GM23248 (cell line): ENCODE measurements at places on chromosomes 2 and 18. TPM values are rescaled to one million over a fixed set of nuclear protein-coding genes. Genes with fewer than 3 reads are reported as not detected.

DNA sequence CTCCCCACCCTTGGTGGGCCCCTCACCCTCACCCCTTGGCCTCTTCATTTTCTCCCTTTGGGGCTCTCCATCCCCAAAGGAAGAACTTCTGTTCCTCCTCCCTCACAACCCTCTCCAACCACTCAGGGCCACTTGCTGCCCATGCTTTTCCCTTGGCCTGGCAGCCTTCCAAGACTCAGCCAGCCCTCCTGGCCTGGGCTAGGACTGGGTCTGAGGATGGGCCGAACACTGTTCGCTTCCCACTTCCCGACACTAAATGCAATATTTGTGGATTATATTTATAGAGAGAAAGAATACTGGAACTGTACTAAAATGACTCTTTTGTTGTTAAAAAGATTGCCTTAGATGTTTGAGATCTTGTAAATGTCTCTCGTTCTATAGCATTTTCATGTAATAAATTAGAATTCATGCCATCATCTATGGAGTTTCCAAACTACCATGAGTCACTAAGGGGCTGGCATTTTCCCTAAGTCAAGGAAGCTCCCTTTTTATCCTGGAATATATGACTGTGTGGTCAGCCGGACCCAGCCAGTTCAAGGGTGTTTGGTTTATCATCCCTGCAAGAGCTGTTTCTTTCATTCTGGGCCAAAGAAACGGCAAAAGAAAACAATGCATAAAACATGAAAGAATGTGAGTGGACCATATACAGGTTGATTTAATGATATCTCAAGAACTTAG is 3.8 kb downstream of the CXCR2 start:
- peak; percentile 43 for DNase-seq

GRCh38 chr18:23099621-23100020 is 35.7 kb upstream of the CABLES1 start:
- DNase-seq, result no peak

GRCh38 chr2:74560591-74560990 is 6.1 kb downstream of the DOK1 start:
- DNase-seq, result peak; percentile 15

Gene UBXN4
- 60.4 and 69.7 TPM in 2 replicates for total RNA-seq

DNA sequence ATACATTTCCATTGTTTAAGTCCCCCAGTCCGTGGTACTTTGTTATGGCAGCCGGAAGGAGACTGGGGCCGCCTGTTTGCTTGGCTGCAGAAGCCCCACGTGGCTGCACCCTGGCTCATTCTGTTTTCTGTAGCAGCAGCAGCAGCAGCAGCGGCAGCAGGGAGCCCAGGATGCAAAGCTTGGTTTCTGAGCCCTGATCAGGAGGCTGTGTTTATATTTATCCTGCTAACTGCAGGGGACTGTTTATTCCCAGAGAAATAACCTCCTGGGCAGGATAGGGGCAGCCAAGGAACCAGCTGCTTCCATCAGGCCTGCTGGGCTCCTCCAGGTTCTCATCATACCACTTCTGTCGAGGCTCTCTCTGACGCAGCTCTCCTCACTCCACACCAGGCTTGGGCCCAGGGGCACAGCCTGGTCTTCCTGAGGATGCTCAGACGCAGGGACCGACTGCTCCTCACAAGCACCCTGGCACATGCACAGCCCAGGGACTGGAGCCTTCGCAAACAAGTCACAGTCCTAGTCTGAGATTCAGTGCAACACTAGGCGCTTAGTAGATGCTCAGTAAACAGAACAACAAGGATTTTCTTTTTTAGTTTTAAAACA is 139.0 kb downstream of the MSH2 start:
- no peak for DNase-seq

DNA sequence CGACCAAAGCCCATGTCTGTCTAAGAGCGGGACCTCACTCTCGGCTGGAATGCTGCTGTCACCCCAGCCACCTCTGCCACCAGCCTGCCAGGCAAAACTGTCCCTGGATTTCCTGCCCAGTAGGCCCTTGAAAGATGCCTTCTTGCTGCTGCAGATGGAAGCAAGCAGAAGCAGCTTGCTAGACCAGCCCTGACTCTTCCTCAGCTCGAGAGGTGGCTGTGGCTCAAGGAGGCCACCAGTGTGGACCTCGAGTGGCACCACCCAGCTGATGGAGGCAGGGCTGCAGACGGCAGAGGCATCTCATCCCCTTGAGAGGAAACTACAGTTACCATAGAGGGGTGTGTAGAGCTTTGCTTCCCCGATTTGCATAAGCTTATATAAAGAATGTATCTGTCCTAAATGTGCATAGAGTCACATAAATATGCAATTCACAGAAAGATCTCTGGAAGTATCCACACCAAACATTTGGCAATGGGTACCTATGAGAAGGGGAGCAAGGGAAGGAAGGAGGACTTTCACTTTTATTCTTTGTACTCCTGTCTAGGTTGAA is 20.6 kb downstream of the ADCY3 start:
- DNase-seq, result no peak

- no peak for DNase-seq
These were observed 25.5 kb upstream of the GPR155 start for GRCh38 chr2:174512345-174512744.

DNA sequence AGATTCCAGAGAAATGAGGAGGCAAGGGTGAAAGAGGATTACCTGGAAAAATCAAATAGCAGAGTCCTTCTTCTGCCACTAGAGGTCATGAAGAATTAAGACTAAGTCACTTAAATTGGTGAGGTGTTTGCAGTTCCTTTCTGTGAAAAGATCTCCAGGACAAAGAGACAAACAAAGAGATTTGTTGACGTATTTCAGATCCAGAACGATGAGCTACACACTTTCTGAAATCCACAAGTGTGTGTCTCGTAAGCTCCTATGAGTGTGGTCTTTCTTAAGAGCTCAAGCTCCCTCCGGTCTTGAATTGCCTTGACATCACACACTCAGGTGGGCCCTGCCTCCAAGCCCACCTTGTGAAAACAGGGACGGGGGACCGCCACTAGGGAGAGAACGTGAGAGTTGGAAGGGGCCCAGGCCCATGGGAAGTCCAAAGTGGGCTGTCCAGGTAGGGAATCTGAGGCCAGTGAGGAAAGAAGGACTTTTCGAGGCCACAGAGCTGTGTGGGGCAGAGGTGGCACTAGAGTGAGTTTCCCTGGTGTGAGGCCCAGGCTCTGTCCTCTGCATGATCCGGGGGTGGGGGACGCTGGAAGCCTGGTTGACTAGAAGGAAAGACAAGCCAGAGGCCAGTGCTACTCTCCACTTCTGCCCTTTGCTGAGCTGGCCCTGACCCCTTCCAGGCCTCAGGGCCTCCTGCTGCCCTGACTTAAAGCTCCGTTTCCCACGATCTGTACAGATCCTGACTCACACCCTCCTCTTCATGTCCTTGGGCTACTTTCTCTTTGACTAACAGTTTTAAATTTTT is 168.1 kb upstream of the NCK2 start:
- peak; percentile 79 for DNase-seq

- no peak for DNase-seq
These were observed 83.4 kb downstream of the AP1S3 start for GRCh38 chr2:223753940-223754339.

DNA sequence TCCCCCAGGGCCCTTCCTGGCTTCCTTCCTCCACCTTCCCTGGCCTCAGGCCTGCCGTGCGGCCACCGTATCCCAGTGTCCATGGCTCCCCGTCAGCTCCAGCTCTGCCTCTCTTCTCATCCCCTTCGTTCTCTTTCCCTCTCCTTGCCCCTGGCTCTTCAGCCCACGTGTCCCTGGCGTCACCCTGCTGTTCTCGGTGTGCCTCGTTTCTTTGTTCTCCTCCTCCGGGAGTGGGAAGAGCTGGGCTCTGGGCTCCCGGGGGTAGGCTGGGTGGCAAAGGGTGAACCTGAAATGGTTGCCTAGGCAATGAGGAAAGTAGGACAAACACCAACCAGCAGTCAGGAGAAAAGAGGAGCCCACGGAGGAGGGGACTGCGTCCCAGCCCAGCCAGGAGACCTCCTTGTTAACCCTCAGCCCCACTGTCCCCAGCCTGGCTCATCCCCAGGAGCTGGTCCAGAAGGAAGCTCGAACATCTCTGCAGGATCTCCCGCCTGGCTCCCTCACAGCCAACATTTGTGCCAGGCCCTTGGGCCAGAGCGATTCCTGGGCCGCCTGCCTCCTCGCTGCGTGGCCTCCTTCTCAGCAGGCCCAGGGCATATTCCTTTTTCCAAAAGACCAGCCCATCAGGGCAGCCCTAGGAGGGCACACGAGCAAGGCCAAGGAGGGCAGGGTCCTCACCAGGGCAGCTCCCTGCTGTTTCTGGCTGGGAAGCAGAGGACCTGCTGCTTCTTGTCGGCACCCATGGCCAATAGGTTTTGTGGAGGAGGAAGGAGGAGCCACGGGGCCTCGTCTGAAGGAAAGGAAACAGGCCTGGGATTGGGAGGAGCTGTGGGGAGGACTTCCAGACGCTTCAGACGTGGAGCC is 30.9 kb upstream of the DNMT3A start:
- DNase-seq, result no peak

Gene SERPINE2
- 1,671 and 1,864 TPM in 2 replicates for total RNA-seq

GRCh38 chr18:40531051-40531450 is 1424.0 kb upstream of the PIK3C3 start:
- no peak for DNase-seq

- peak; percentile 82 for DNase-seq
These were observed 51.1 kb downstream of the RTN4 start for GRCh38 chr2:54999182-54999581.

Gene ZNG1B
- 22.1 and 37.8 TPM in 2 replicates for total RNA-seq

Gene TRIM43
- not detected in 2 replicates for total RNA-seq

- no peak for DNase-seq
These were observed 76.9 kb downstream of the LDAH start for GRCh38 chr2:20745924-20746555.

- DNase-seq, result no peak
These were observed 73.6 kb upstream of the NXPH2 start for GRCh38 chr2:138853761-138854160.

GRCh38 chr2:169765523-169765922 is 31.9 kb downstream of the KLHL23 start:
- DNase-seq, result no peak

- DNase-seq, result no peak
These were observed 17.0 kb downstream of the STK39 start for GRCh38 chr2:168230389-168230788.

- no peak for DNase-seq
These were observed 1.4 kb downstream of the LBH start for GRCh38 chr2:30232801-30233130.

GRCh38 chr2:136098441-136098840 is 19.5 kb downstream of the CXCR4 start:
- DNase-seq, result no peak

GRCh38 chr2:238203973-238204683 is 633 bp upstream of the ILKAP start:
- no peak for DNase-seq

- DNase-seq, result peak; percentile 34
These were observed 5.0 kb upstream of the MRPL19 start for GRCh38 chr2:75641587-75641986.

GRCh38 chr2:207338220-207338607 is 172.5 kb upstream of the KLF7 start:
- DNase-seq, result peak; percentile 13

DNA sequence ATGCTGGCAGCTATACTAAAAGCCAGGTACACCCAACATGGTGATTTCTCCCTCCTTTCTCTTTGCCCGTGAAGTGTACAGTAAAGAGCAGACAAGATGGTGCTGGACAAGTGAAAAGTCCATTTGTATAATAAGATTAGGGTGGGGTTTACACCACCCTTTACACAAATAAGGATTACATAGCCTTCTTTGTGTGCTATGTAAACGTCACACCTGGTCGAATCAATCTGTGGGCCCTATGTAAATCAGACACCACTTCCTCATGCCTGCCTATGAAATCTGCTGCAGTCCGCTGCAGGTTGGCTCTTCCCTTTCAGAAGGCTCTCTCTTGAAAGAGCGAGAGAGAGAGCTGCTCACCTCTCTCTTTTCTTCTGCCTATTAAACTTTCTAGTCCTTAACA is 1054.3 kb upstream of the SLC39A10 start:
- DNase-seq, result no peak

Gene MYOM1
- 0.65 TPM in 1 of 2 replicates, not detected in the other for total RNA-seq

Gene TTLL4
- total RNA-seq, result 5.5 and 9.1 TPM in 2 replicates

GRCh38 chr18:46250084-46250811 is 146.1 kb downstream of the HAUS1 start:
- DNase-seq, result peak; percentile 59

Gene PRKAG3
- not detected in 2 replicates for total RNA-seq

GRCh38 chr2:40415391-40415790 is 36.5 kb downstream of the SLC8A1 start:
- DNase-seq, result no peak

GRCh38 chr2:134261398-134262131 is 7.7 kb downstream of the MGAT5 start:
- peak; percentile 17 for DNase-seq

DNA sequence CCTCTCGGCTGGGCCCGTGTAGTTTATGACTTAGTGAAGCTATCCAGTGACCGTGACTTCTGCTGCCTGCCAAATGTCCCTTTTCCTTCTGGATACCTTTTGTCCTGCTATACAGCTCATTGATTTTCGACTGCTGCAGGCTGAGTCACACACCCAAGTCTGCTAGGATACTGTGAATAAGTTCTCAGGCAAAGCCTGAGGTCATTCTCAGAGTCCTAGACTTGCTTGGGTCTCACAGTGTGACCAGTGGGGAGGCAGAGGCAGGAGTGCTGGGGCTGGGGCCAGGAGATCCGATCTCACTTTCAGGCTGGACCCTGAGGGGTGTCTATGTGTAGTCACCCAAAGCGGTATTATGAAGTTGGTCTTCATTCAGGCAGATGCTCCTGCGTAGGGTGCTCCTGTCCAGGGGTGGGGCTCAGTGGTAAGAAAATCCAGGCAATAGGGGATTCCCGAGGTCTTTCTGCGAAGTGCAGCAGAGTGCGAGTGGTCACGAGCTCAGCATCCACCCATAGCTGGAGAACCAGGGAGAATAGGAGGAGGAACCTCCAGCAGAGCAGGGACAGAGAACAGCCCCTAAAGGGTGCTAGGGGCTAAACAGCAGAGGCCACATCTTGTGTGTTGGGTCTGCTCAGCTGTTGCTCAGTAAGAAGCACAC is 268.6 kb upstream of the NCKAP5 start:
- peak; percentile 53 for DNase-seq

DNA sequence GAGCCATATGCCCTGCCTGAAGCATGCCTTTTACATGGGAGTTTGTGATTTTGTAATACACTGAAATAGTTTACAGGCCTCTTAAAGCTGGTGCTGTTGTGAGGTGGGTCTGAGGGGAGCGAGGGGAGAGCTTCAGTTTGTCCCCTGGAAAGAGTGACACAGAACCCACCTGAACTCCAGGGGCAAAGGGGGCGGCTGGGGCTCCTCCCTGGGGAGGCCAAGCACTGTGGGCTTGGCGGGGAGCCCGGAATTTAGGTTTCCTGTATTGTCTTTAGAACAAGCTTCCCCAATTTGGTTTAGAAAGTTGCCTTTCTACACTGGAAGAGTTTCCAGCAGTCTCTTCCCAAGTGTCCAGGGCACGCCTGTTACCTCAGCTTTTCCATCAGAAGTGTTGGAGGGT is 75.7 kb downstream of the VAPA start:
- DNase-seq, result no peak

- no peak for DNase-seq
These were observed 46.4 kb downstream of the STK25 start for GRCh38 chr2:241461693-241462677.

Gene BMP10
- not detected in 2 replicates for total RNA-seq

DNA sequence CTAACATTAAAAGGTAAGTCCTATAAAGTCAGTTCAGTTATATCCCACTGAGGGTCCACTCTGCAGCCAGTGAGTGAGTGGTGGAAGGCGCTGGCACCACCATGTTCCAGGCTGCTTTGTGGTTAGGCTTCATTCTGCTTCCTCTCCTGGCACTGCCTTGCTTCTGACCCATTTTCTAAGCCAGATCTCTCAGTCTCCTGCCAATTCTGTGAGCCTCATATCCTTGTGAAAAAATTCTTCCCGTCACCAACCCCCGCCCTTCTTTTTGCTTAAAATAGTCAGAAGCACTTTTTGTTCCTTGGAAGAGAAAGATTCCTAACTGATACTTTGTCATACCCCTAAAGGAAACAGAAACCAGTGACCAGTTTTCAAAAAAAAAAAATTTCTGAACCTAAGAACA is 139.8 kb upstream of the NCK2 start:
- peak; percentile 13 for DNase-seq
